ENCODE measurements at places on chromosomes 13 and 19.

GRCh38 chr13:108270442-108270841 is 924 bp downstream of the TNFSF13B start:
- no peak for DNase-seq

- no peak for DNase-seq
These were observed 35.3 kb downstream of the CEBPG start for GRCh38 chr19:33408538-33409434.

DNA sequence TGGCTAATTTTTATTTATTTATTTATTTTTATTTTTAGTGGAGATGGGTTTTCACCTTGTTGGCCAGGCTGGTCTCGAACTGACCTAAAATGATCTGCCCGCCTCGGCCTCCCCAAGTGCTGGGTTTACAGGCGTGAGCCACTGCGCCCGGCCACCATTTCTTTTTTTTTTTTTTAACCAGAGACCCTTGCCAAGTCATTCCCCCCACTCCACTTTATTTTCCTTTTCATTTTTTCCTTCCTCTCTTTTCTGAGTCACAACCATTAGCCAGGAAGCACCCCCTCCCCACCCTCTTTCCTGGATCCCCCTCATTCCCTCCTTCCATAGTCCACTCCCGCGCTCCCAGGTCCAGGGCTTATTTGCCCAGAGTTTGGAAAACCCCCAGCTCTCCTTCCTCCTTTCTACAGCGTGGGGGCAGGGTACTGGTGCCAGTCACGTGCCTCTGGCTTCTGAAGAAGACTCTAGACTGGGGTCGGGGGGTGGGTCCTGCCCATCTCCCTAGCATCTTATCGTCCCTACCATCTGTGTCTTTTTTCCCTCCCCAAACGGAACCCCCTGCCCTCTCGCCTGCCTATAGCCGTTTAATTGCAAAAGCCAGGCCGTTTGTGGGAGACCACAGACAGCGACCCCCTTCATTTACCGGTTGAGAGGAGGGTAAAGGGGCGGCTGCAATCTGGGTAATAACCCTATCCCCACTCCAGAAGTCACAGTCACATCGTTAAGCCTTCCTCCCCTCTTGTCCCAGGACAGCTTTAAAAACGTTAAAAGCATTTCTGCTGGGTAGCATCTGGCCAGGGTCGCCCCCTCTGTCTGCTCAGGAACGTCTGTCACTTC is 1.1 kb upstream of the CALR start:
- DNase-seq: no peak

- no peak for DNase-seq
These were observed 1.2 kb upstream of the P2RY11 start for GRCh38 chr19:10110076-10110971.

GRCh38 chr13:36258831-36259230 is 38.8 kb downstream of the CCDC169 start:
- DNase-seq: no peak

DNA sequence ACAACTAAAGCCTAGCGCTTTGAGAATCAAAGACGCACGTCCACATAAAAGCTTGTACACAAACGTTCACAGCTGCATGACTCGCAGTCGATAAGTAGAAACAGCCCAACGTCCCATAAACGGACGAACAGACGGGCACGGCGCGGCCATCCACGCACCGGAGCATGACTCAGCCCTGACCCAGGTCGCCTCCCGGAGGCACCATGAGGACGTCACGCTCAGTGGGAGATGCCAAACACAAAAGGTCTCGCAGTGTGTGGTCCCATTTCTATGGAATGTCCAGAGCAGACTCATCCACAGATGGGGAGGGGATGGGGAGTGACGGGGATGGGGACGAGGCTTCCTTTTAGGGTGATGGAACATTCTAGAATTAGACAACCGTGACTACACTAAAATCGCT is 9.4 kb downstream of the POLRMT start:
- DNase-seq: no peak

DNA sequence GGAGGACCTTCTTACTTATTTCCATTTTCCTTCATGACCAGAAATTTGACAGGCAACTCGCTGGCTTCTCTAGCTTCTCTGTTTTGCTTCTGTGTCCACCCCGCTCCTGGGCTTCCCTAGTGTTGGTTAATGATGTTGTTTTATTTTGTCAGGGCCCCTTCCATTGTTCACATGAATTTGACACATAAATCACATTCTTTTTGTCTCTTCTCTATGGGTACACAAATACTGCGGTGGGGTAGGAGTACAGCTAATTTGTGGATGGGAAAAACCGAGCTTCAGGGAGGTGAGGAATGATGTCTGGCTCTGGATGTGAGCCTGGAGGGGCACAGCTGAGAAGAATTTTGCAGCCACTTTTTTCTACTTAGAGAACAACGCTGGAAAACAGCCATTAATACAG is 199.8 kb downstream of the DNAJC15 start:
- no peak for DNase-seq

DNA sequence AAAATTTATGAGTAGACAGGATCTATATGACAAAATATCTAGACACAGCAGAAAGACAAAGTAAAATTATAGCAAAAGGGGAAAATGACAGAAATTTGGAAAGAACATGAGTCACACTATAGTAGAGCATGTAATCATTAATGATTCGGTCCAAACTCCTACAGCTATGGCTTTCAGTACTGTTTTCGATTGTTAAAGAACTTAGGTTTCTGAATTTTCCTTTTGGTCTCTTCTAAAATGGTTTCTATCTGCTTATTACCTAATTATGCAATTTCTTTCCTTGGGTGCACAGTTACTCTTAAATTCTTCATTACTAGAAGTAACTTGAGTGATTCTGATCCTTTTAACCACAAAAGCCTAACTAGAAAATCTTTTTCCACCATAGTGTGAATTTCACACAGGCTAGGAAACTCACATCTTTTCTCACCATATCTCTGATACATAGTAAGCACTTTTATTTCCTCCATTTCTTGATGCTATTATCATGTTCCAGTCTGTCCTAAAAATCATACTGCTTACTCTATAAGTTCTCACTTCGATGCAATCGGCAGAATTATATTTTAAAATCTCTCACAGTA is 1101.4 kb downstream of the PCDH9 start:
- DNase-seq: no peak

GRCh38 chr19:5479958-5480357 is 24.7 kb downstream of the ZNRF4 start:
- DNase-seq: no peak

GRCh38 chr19:12163826-12164225 is 930 bp downstream of the ZNF136 start:
- DNase-seq: no peak

DNA sequence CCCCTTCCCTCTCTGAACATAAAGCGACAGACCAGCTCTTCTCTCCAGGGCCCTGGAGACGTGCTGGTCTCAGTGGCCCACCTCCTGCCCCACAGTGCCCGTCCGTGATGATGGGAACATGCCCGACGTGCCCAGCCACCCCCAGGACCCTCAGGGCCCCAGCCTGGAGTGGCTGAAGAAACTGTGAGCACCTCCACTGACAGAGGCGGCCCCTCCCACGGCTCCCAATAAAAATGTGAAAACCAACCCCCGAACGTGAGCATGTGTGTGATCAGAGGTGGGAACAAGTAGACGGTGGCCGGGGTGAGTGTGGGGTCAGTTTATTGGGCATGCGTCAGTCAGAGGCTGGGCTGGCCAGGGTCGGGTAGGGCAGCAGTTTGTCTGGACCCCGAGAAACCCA is 4.1 kb downstream of the NDUFA3 start:
- no peak for DNase-seq

DNA sequence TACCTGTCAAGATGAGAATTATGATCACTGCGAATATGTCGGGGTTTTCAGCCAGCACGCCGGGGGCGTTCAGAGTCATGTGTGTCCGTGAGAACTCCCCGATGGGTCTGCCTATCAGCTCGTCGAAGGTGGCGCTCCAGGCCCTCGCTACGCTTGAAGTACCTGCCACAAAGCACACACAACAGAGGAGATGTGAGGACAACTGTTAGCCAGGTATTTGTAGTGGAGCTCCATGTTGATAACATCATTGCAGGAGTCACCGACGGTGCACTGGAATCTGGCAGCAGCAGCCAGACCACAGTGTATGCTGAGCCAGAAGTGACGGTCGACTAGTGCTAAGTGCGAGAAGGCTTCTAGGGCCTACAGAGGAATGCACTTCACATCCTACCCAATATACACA is 62.7 kb downstream of the SLC7A1 start:
- DNase-seq: no peak

DNA sequence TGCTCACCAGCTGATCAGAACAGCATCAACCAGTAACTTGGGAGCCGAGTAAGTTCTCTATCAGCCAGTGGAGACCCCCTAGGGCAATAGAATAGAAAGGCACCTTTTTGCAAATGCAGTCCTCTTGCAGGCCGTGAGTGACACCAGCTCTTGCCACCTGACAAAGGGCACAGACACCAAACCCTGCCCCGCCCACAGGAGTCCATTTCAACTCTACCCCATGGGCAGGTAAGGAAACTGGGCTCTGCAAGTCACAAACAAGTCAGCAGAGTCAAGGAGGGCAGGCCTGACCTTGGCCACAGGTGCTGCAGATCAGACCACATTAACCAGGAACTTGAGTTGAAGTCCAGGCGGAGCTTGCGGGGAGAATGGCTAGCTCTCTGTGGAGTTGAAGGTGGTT is 77.4 kb upstream of the SPATA13 start:
- DNase-seq: no peak

- DNase-seq: no peak
These were observed 21.0 kb downstream of the DHX34 start for GRCh38 chr19:47370045-47370611.

DNA sequence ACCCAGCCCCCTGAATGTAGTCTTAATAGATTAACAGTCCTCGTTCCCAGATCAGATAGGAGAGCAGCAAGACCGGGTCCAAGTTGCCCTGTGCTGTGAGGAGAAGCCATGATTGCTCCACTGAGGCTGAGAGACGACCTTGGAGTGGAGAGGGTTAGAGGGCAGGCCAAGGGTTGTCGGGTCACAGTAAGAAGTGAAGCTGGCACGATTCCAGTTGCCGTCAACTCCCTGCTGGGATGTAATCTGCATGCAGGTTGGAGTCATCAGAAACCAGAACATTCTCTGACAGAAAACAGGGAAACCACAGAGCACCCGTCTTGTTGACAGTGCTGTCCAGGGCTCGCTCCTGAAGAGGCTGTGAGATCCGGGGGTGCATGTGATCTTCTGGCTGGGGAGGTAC is 19.0 kb upstream of the ATP11A start:
- DNase-seq: no peak

- DNase-seq: no peak
These were observed 28.4 kb downstream of the ZNF844 start for GRCh38 chr19:12092956-12093355.

- no peak for DNase-seq
These were observed at the start of gene RUBCNL for GRCh38 chr13:46387064-46387851. Gene RUBCNL, minus strand, starts transcription at chr13:46387252. Its CDS starts 14,777 bp downstream, at chr13:46372475.

DNA sequence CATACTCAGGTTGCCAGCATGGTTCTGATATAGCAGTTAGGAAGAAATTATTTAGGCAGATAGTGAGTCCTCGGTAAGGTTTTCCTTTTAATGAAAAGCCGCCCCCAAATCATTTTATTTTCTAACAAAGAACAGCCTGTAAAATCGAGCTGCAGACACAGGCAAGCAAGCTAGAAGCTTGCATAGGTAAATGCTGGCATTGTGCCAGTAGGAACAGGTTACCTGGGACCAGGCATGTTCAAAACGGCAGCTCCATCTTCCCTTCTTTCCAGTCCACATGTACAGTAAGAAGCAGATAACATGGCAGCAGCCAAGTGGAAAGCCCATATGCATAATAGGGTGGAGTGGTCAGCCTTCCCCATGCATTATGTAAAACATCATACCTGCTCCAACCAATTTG is 71.1 kb downstream of the UGGT2 start:
- DNase-seq: no peak
